ENCODE measurements at places on chromosomes 5 and 9.

DNA sequence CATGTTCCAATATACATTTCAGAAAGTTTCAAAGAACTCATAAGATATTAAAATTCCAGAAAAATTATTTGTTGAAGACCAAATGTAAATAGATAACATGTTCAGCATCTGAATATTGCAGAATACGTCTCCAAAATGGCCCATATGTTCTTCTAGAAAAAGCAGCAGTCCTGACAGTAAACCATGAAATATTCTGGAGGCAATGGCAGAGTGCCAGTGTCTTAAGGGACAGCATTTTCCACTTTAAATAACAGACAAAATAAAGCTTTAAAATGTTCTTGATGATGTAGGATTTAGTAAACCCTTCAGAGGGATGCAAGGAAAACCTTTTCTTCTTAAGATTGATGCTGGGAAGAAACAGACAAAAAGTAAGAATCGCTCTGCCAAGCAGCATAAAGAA, 721.0 kb downstream of the NR2F1-AS1 start:
- H3K36me3 ChIP-seq: no peaks in the 10 kb centered on the region
- no peak for DNase-seq
- H3K27me3 ChIP-seq: no peaks in the 10 kb centered on the region
- H3K27ac ChIP-seq: no peak overlapping the region

DNA sequence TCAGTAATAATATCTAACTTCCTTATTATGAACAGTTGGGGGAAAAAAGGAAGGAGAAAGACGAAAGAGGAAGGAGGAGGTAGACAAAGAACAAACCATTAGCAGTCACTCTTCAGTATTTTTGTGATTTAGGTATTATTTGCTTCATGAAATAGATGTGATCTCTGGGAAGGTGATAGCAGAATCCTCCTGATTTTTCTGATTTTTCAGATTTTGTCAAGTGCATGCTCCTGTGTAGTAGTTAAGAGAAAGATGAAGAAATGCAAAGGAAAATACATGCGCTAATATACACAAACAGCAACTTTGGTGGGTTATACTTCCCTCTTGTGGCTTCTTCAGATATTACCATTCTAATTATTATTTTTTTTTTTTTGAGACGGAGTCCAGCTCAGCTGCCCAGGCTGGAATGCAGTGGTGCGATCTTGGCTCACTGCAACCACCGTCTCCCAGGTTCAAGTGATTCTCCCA, 31.6 kb downstream of the LMNB1 start:
- DNase-seq: peak; percentile 22
- H3K36me3 ChIP-seq: no peaks in the 10 kb centered on the region
- peak overlapping the region; percentile 32 for H3K27ac ChIP-seq
- no peak overlapping the region for H3K4me3 ChIP-seq
- H3K27me3 ChIP-seq: no peaks in the 10 kb centered on the region
- peaks cover 4% of the 10 kb centered on the region for H3K4me1 ChIP-seq

DNA sequence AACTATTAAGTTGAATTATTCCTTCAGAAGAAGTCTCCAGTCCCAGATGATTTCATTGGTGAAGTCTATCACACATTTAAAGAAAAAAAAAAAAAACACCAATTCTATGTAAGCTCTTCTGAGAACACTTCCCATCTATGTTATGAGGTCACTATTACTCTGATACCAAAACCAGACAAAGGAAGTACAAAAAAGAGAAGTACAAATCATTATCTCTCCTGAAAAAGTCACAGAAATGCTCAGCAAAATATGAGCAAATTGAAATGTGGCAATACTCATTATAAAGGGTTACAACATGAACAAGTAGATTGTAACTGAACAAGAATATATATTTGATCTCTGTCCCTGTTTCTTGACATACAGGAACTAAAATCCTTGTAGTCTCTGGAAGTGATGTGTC, 280.4 kb downstream of the TLE1 start:
- H3K4me1 ChIP-seq: no peaks in the 10 kb centered on the region
- no peaks in the 10 kb centered on the region for H3K27me3 ChIP-seq
- H3K27ac ChIP-seq: no peak overlapping the region
- H3K4me3 ChIP-seq: no peak overlapping the region
- DNase-seq: no peak

DNA sequence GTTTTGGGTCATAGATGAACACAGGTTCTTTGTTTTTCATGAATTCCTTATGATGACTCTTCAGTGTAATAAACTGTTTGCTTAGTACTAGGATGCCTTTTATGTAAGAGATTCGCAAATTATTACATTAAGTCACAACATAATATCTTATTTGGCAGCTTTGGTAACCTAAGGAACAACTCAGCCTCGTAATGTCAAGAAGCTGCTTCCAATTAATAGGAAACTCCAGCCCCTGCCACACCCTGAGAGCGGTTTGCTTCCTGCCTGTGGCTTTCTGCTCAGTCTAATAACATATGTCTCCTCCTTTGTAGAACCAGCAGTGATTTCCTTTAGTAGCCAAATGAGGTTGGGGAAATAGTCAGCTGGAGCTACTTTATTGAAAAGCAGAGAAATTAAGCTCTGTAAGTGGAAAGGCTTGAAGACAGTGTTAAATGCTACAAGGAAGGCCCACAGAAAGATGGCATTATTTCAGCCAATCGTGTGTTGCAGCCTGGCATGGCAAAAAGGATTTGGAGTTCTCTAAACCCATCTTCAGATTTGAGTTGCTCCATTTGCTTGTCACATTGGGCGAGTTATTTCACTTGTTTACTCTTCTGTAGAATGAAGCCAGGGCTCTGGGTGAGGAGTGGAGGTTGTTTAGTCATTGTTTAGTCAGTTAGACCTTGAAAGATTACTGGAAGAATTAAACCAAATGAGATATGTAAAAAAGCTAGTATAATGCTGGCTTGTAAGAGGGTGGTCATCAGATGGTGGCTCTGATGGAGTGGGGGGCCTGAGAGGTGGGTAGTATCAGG, 54.1 kb downstream of the MTAP start:
- peak; percentile 29 for DNase-seq
- H3K4me3 ChIP-seq: no peak overlapping the region
- no peaks in the 10 kb centered on the region for H3K27me3 ChIP-seq
- peaks cover 8% of the 10 kb centered on the region for H3K36me3 ChIP-seq
- peaks cover 16% of the 10 kb centered on the region for H3K4me1 ChIP-seq
- peak overlapping the region; percentile 49 for H3K27ac ChIP-seq

DNA sequence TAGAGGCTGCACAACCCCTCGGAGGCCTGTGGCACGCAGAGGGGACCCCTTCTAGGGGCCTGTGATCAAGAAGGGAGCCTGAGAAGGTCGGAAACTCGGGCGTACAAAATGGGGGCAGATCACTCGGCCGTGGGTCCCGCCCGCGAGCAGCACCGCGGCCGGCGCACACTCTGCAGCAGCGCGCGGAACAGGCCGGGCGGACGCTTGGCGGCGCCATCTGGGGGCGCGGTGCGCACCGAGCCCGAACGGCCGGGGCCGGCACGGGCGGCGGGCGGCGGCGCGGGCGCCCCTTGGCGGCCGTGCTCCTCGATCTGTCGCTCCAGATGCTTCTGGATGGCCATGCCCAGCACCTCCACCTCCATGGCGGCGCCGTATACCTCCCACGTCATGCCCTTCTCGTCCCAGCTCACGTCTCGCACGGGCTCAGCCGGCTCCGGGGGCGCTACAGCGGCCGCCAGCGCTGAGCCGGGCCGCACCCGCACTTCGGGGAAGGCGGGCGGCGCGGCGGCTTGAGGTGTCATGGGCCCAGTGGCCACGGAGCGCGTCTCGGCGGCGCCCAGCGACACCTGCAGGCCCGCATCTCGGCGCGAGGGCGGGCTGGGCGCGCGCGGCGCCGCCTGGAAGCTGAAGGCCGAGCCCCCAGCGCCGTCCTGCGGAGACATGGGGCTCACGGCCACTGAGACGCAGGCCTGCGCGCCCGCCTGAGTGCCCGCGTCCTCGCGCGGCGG, 13.1 kb downstream of the GPRIN1 start:
- no peaks in the 10 kb centered on the region for H3K27me3 ChIP-seq
- peaks cover 1% of the 10 kb centered on the region for H3K36me3 ChIP-seq
- peak; percentile 45 for DNase-seq

DNA sequence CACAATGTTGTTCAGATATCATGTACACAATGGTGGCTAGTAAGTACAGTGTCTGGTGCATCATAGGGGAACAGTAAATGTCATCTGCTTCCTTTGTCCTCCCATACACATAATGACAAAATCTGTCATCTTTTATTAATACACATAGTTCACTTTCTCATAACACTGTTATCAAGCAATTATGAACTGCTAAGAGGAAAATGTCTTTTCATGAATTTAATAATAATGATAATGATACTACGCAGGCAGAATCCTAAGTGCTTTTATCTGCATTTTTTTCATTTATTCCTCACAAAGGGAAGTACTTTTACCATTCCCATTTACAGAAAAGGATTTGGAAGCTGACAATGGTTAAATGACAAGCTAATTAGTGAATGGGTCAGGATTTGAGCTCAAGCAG, 35.7 kb downstream of the DPYSL3 start:
- H3K4me3 ChIP-seq: no peak overlapping the region
- no peak overlapping the region for H3K27ac ChIP-seq
- H3K27me3 ChIP-seq: no peaks in the 10 kb centered on the region
- H3K36me3 ChIP-seq: no peaks in the 10 kb centered on the region
- DNase-seq: no peak

DNA sequence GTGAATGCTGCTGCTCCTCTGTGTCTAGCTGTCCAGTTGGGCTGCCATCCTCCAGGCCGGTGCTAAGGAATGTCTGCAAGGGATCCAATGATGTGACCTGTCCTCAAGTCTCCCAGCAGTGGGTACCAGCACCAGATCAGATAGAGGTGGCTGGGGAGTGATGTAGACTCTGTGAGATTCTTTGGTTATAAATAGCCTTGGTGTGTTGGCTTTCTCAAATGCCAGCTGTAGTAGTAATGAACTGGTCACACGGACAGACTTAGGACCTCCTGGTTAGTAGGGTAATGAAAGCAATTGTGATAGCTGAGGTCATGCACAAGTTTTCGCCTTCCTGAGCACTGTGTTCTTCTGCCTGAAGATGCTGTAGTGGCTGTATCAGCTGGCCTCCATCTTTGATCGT, 29.9 kb upstream of the RANBP6 start:
- no peaks in the 10 kb centered on the region for H3K36me3 ChIP-seq
- peaks cover 7% of the 10 kb centered on the region for H3K27me3 ChIP-seq
- H3K4me1 ChIP-seq: no peaks in the 10 kb centered on the region
- H3K27ac ChIP-seq: no peak overlapping the region

DNA sequence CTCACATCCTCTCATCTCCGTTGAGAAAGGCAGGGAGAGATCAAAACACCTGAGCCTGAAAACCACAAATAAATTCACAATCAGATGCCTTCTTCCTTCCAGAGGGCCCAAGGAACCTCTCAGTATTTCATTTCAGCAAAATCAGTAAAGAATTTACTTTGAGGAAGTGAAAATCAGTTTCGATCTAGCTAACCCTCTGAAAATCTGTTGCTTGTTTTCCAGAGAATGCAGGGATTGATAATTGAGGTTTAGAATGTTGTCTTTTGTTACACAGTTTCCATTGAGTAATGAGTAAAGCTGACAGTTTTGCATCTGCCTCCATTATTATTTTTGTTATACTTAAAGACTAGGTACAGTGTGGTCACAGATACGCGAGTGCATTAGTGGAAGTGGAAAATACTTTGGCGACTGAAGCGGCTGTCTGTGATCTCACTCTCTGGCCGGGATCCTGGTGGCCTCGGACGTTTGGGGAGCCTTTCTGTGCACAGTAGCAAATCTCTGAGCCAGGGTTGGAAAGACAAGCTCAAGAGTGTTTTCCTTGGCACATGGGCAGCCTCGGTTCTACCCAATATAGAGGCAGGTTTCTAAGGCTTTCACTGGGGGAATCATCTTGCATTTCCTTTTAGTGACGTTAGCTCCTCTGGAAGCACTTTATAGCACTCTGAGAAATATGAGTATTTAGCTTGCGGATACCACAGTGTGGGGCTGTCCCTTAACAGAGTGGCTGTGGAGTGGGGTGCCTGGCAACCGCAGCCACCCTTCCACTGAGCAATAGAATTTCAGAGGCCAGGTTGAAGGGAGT, 32.2 kb upstream of the ANGPTL2 start:
- H3K27me3 ChIP-seq: peaks cover 2% of the 10 kb centered on the region
- DNase-seq: peak; percentile 75
- H3K4me3 ChIP-seq: no peak overlapping the region
- no peaks in the 10 kb centered on the region for H3K36me3 ChIP-seq
- peaks cover 8% of the 10 kb centered on the region for H3K4me1 ChIP-seq

GRCh38 chr5:14250748-14251701, 107.9 kb downstream of the TRIO start:
- H3K4me1 ChIP-seq: peaks cover 3% of the 10 kb centered on the region
- H3K27me3 ChIP-seq: no peaks in the 10 kb centered on the region
- peak overlapping the region; percentile 63 for H3K27ac ChIP-seq
- DNase-seq: no peak

DNA sequence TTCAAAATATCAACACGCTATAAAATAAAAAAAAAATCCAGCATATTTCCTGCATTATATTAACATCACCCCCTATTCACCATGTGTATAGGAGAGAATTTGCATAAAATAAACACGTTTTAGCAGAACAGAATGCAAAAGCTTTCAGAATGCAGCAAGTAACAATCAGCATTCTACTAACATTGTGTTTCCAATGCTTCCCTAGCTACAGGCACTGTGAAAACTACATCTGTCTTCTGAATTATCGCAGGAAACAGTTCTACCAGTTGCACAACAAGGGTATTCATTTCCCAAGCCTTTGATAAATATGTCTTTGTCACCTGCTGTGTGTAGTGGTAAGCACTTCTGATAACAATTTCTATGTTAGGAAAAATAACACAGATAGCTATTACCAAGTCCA, 1015.8 kb downstream of the CDH18 start:
- no peaks in the 10 kb centered on the region for H3K27me3 ChIP-seq
- no peak overlapping the region for H3K4me3 ChIP-seq
- no peaks in the 10 kb centered on the region for H3K36me3 ChIP-seq
- DNase-seq: no peak

GRCh38 chr5:134964359-134965270, 3.1 kb upstream of the CATSPER3 start:
- H3K27me3 ChIP-seq: no peaks in the 10 kb centered on the region
- no peak overlapping the region for H3K27ac ChIP-seq
- no peak for DNase-seq
- H3K4me1 ChIP-seq: no peaks in the 10 kb centered on the region
- H3K36me3 ChIP-seq: peaks cover 1% of the 10 kb centered on the region

GRCh38 chr9:83622433-83622938, 457 bp upstream of the IDNK start:
- H3K4me1 ChIP-seq: peaks cover 3% of the 10 kb centered on the region
- H3K36me3 ChIP-seq: no peaks in the 10 kb centered on the region
- H3K27ac ChIP-seq: peak overlapping the region; percentile 64
- H3K4me3 ChIP-seq: peak overlapping the region; percentile 59
- no peaks in the 10 kb centered on the region for H3K27me3 ChIP-seq

All from fibroblast of lung (primary cell).